ENCODE measurements at places on chromosomes 11 and 22. TPM values are rescaled to one million over a fixed set of nuclear protein-coding genes. Genes with fewer than 3 reads are reported as not detected.

GRCh38 chr22:36077271-36077670 lies 48.6 kb upstream of the RBFOX2 start:
- no peak for DNase-seq

DNA sequence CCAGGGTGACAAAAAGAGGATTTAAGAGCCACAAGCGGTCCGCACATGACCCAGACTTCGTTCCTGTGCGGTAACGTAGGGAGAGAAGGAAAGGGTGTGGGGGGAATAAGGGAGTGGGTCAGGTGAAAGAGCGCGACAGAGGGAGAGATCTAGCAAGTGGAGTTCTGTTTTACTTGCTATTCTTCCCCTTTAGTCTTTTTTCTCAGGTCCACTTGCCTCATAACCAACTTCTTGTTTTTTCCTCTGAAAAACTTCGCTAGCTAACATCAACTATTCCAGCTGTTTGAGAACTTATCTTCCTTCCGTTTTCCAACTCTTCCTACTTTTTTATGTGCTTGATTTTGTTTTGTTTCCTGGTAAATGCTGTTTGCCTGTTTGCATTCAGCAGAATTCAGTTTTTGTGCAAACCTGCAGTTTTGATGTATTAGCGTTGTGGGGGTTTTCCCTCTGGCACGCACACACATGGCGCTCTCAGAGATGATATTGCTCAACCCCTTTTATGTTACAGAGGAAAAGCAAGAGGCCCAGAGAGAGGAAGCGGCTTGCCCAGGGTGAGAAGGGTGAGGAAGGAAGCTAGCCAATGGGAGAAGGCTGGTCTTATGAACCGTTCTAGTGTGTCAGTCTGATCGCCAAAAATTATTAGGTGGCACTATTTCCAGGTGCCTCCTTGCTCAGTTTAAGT lies 592 bp upstream of the CTSC start:
- DNase-seq, result peak; percentile 55

DNA sequence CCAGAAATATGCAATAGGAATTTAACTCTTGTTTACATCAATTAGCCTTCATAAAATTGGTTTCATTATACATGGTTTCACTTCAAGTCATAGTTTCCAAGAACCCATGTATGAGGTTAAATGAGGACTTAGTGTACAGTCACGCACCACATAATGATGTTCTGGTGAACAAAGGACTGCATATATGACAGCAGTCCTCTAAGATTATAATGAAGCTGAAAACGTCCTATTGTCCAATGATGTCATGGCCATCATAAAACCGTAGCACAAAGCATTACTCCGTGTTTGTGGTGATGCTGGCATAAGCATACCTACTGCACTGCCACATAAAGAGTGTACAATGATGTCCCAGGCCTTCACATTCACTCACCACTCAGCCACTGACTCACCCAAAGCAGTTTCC lies 31.1 kb downstream of the SMCO4 start:
- no peak for DNase-seq

GRCh38 chr11:134050541-134051383 lies 18.1 kb upstream of the JAM3 start:
- peak; percentile 87 for DNase-seq

DNA sequence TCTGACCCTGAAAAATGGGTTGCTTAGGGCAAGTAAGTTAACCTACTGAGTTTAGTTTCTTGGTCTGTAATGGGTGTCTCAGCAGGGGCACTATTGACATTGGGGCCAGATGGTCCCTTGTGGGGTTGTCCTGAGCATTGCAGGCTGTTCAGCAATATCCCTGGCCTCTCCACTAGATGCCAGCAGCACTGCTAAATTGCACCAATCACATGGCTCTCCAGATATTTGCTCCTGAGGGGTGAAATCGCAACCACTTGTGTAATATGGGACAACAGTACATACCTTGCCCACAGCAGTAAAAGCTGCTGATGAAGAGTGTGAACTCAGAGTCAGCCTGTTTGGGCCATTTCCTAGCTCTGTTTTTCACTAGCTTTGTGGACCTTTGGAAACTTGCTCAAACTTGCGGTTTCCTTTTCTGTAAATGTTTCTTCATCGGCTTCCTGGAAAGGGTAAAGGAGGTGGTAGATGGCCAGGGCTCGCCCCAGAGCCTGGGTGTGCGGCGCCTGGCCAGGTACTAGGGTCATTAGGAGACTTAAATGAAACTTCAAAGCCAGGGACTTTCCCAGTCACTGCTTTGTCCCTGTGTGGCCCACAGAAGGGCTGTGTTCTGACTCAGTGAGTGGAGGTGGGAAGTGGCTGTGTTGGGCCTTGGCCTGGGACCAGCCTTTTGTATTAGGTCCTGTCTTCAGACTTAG lies 13.0 kb downstream of the NCF4 start:
- DNase-seq, result no peak

GRCh38 chr22:22216450-22216959 lies 28.1 kb upstream of the VPREB1 start:
- DNase-seq, result no peak

GRCh38 chr11:111417766-111418435 lies 38.8 kb upstream of the POU2AF1 start:
- DNase-seq, result peak; percentile 47

DNA sequence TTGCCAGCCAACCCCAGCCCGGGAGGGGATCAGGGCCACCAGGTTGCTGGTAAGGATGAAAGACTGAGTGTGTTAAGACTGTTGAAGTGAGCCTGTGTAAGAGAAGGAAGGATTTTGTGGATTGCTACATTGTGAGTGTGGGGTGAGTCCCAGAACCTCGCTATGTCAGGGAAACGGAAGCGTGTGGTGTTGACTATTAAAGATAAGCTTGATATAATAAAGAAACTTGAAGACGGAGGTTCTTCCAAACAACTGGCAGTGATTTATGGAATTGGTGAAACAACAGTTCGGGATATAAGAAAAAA lies 627 bp downstream of the JRKL start:
- DNase-seq, result no peak

DNA sequence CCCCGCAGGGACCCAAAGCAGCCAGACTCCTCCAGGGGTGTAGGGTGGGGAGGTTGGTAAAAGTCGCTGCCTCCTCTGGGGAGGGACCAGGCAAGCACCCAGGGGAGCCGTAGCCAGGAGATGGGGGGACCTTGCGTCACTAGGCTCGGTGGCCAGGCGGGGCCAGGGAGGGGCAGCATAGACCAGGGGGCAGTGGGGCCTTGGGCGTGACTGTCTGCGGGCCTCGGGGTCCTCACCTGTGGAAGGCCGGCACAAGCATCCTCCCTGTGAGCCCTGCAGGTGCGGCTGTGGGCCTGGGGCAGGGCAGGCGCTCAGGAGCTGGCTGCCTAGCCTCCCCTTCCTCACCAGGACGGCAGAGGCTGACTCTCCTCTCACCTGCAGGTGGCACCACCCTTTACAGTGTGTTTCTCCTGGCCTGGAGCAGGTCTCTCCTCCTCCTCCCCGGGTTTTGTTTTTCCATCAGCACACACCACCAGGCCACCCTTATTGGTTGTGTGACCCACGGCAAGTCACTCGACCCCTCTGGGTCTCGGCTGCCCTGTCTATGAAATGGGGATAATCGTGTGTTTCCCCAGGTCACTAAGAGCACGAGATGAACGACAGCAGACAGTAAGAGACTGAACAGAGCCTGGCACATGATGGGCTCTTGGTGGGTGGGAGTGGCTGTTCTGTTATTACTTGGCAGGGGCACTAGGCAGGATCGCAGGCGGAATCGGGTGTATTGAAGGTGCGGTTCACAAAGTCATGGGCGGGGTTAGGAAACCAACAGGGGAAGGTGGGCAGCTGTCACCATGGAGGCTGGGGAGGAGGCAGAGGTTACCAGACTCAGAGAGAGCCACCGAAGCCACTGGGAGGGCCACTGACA lies 52.7 kb downstream of the FLRT1 start:
- no peak for DNase-seq

GRCh38 chr22:17774206-17774925 lies at the start of gene BID:
Gene BID (minus strand): TSS chr22:17774469. CDS start chr22:17750116, 24,353 bp downstream.
- DNase-seq, result peak; percentile 72

DNA sequence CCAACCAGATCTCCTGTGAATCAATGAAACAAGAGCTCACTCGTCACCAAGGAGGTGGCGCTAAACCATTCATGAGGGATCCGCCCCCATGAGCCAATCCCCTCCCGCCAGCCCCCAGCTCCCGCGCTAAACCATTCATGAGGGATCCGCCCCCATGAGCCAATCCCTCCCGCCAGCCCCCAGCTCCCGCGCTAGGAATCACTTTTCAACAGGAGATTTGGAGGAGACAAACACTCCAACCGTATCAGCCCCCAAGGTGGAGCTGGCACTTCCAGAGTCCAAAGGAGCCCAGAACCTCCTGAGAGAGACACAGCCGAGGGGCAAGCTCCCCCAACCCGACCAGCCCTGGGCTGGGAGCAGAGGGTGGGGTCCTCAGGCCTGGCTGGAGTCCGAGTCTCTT lies 40.9 kb upstream of the PRR5 start:
- no peak for DNase-seq

- DNase-seq, result no peak
These were observed 33.0 kb downstream of the PPP6R2 start for GRCh38 chr22:50376085-50376651.

GRCh38 chr11:43922295-43922648 lies 20.2 kb upstream of the C11orf96 start:
- DNase-seq, result no peak

- no peak for DNase-seq
These were observed 53.2 kb upstream of the NECTIN1 start for GRCh38 chr11:119782006-119782738.

DNA sequence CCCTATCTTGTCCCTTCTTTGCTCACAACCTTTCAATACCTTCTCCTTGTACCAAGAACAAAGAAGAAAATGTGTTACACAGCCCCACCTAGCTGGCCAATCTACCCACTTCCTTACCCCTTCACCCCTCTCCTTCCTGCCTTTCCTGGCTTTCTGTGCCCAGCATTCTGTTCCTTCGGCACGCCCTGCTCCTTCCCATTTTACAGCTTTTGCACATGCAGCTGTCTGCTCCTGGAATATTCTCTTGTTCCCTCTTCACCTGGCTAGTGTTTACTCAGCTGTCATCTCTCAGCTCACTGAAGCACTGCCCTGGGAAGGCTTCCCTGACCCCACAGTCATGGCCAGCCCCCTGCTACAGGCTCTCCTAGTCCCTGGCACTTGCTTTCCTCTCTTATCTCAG lies 30.7 kb downstream of the SERPINH1 start:
- DNase-seq, result peak; percentile 61

DNA sequence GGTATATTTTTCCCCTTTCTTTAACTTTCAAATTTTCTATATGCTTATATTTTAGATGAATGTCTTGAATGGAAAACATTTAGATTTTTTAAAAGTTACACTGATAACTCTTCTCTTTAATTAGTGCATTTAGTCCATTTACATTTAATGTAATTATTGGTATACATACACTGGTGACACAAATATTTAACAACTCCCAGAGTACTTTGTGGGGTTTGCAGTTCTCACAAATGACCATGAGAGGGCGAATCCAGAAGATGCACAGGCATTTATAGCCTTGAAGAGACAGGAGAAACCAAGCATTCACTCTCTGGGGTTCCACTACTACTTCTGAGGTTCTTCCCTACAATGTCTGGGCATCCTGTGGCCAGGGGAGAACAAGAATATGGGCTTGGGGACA lies 125.1 kb downstream of the TIMP3 start:
- no peak for DNase-seq

DNA sequence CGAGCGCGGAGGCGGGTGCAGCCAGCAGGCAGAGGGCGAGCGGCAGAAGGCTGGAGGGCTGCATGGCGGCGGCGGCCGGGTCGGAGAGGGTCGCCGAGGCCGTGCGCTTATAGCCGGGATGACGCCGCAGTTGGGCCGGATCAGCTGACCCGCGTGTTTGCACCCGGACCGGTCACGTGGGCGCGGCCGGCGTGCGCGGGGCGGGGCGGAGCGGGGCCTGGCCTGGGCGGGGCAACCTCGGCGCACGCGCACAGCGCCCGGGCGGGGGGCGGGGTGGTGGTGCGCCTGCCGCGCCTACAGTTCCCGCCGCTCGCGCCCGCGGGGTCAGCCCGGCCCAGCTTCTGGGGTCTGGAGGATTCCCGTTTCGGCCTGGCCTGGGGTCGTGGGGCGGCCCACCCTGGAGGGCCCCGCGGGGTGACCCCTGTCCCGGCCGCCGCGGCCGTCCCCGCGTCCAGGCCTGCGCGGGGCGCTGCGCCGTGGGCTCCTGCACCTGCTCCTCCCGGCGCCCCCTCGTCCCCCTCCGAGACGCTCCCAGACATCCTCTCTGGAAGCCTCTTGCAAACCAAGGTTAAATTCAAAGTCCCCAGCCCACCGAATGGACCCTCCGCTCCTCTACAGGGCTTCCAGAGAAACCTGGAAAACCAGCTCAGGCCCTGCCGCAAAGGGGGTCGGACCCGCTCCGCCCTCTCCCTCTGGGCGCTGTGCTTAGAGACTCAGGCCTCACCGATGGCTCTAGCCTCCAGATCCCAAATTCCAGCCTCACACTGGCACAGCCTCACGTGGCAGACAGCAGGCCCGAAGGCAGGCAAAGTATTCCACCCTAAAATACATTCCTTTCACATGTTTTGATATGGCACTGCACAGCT lies at the start of gene CTSD:
CTSD (minus strand) TSS at position 132 of the 866 bp plus-strand sequence; CDS start at position 64, 68 bp downstream.
- peak; percentile 90 for DNase-seq

GRCh38 chr11:116072133-116072532 lies 567.9 kb upstream of the CADM1 start:
- no peak for DNase-seq

GRCh38 chr22:25281675-25282345 lies 62.4 kb downstream of the CRYBB2 start:
- DNase-seq, result no peak

- no peak for DNase-seq
These were observed 42.9 kb downstream of the IRAG1 start for GRCh38 chr11:10650630-10651029.

Gene TMA7B
- total RNA-seq, result 0.20 TPM

Gene CHRM1
- 1.8 TPM for total RNA-seq

Gene DEFB131B
- total RNA-seq, result not detected

Gene GRM5
- total RNA-seq, result not detected

Gene KCNJ11
- total RNA-seq, result 1.4 TPM

Gene SPI1
- 4.7 TPM for total RNA-seq

Gene NCF4
- 4.4 TPM for total RNA-seq

Gene UPB1
- total RNA-seq, result 0.16 TPM

Gene KRTAP5-7
- total RNA-seq, result 0.24 TPM

All from colonic mucosa (tissue), 4 donors.